CD4-positive, alpha-beta T cell treated with Interleukin-4 for 4 hours (primary cell): ENCODE measurements at places on chromosomes 12 and 14.

- DNase-seq, result no peak
These were observed 198.0 kb downstream of the FOXN3 start for GRCh38 chr14:89219051-89219450.

DNA sequence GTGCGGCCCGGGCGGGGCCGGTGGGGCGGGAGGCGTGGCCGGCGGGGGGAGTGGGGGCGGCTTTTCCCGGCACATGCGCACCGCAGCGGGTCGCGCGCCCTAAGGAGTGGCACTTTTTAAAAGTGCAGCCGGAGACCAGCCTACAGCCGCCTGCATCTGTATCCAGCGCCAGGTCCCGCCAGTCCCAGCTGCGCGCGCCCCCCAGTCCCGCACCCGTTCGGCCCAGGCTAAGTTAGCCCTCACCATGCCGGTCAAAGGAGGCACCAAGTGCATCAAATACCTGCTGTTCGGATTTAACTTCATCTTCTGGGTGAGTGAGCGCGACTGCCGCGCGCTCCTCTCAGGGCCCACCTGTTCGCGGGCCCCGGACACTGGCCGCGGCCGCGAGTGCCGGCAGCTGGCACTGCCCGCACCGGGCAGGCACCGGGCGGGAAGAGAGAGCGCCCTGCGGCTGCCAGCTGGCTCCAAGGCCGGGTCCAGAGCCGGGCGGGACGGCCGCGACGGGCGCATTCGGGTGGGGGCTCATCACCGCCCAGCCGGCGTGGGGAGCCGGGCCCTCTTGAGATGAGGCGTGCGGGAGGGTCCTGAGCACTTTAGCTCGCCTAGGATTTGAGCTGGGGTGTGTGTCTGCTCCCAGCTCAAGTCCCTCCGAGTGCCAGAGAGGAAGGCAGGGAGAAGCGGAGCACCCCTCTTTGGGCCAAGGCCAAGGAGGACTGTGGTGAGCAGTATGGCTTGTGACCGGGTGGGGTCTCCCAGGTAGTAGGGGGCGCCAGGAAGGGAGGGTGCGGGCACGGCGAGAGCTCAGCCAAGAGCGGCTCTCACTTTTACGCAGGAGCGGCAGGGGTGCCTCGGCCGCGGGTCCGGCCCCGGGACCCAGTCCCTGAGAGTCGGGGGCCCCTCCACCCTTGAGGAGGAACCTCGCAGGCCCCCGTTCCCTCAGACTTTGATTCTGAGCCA lies at the start of gene CD9:
Gene CD9 (plus strand): TSS at position 145 of the 957 bp plus-strand sequence. CDS start 100 bp downstream, at position 245.
- DNase-seq, result no peak

DNA sequence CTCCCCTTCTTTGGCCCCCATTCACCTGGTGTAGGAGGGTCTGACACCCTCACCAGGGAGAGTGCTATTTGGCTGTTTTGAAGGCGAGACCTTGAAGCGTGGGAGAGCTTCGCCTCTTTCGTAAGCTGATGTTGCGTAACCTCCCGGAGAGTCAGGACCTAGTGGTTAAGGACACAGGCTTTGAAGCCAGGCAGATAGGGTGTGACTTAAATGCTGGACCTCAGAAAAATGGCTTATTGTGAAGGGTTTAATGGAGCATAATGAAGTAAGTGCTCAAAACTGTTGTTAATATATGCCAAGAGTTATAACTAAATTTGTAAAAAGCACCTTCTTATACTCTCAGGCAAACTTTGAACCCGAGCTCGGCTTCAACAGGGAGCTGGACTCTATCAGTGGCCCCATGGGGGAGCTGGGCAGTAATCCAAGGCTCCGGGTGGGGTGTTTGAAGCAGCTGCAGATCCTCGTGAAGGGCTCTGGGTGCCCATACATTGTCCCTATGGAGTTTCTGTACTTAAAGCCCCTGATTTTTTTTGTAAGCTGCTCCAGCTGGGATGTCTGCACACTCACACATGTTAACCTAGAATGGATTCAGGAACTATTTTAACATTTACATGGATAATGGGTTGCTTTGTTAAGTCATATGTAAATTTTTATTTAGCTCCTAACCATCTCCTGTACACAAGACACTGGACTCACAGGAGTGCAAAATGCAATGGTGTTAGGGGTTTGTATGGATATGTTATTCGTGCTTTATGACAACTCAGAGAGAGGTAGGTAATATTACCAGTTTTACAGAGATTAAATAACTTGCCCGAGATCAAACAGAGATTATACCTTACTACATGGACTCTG lies 26.0 kb downstream of the PPFIBP1 start:
- DNase-seq, result no peak

DNA sequence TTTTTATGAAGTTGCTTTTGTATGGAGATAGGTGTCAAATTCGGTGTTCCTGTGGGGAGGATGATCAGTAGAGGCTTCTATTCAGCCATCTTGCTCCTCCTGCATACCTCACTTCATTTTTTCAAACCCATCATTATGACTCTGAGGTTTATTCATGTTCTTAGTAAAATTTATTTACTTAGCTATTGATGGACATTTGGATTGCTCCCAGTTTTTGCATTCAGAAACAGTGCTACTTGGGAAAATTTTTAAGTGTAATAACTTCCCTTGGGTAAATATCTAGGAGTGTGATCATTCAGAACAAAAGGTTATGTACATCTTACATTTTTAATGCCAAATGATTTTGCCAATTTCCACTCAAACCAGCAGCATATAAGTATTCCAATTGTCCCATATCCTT lies 208.3 kb downstream of the SYNE2 start:
- no peak for DNase-seq

- no peak for DNase-seq
These were observed 137.1 kb downstream of the HMGA2 start for GRCh38 chr12:65961190-65962035.

DNA sequence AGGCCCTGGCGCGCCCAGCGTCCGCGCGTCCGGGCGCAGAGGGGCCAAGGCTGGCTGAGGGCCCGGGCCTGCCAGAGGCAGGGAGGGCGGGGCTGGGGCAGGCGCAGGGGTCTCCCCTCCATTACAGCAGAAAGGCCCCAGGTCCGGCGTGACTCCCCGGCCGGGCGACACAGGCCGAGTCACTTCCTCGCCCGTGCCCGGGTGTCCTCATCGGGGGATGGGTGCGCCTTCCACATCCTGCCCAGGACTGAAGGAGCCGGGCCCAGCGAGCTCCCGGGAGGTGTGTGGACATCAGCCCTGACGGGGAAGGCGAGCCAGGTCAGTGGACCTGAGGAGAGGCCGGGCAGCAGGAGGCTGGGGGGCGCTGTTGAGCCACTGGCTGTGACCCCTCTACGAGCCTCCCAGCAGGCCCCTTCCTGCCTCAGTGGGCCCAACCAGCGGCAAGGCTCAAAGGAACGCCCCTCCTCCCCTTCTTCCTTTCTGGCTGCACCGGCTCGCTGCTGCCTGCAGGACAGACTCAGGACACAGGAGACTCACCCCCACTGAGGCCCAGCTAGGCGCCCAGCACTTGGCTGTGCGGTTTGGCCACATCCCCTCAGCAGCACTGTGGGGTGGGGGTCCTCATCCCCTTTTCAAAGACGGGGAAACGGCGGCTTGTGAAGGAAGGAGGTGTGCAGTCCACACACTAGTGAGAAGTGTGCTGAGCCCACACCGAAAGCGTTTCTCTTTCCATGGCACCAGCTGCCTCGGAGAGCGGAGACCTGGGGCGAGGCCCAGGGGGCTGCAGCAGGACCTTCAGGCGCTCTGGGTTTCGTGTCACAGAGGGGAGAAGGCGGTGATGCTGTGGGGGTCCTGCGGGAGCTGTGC lies 606 bp downstream of the TNFAIP2 start:
- DNase-seq, result no peak
